ENCODE measurements at places on chromosomes 5 and 9. TPM values are rescaled to one million over a fixed set of nuclear protein-coding genes. Genes with fewer than 3 reads are reported as not detected.
A peak's percentile ranks its signal among the peaks of the same experiment; 100 is the strongest.

- H3K36me3 ChIP-seq: no peaks in the 10 kb centered on the region
- no peaks in the 10 kb centered on the region for H3K4me1 ChIP-seq
- H3K27me3 ChIP-seq: no peaks in the 10 kb centered on the region
- no peak overlapping the region for H3K4me3 ChIP-seq
- H3K27ac ChIP-seq: no peak overlapping the region
- peak; percentile 12 for DNase-seq
Observed at GRCh38 chr5:179146277-179146676, 86.1 kb downstream of the ZNF354C start.

- H3K36me3 ChIP-seq: no peaks in the 10 kb centered on the region
- no peak for DNase-seq
- H3K27ac ChIP-seq: no peak overlapping the region
- peaks cover 35% of the 10 kb centered on the region for H3K4me1 ChIP-seq
Observed at GRCh38 chr5:149728303-149728702, 1.8 kb upstream of the PPARGC1B start.

- no peaks in the 10 kb centered on the region for H3K27me3 ChIP-seq
- H3K4me1 ChIP-seq: no peaks in the 10 kb centered on the region
- H3K27ac ChIP-seq: no peak overlapping the region
- DNase-seq: no peak
- no peak overlapping the region for H3K4me3 ChIP-seq
Observed at GRCh38 chr5:411728-412127, 31.2 kb upstream of the EXOC3 start.

DNA sequence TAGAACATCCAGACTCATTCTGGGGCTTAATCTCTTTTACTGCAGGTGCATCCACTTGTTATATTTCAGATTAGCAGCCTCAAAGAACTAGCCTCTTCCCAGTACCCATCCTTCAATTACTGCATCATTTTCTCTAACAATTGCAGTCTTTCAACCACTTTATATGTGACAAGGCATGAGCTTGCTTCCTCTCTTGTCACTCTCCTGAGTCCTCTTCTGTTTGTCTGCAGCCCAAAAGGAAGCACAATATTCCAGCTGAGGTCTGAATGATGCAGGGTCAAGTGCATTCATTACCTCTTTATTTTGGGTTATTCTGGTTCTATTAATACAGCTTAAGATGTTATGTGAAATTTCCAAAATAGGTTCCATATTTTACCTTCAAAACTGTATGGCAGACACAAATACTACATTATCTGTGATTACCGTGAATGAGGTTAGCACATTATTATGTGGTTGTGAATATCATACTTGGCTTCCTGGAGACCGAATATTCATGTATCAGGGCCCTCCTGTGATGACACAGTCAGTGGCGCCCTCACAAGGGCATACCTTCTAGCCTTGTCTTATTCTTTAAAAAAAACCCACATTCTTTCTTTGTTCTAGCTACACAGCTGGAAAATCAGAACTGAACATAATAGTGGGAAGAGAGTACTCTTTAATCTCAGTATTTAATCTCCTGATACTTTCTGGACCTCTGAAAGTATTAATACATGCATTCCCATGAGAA, 323.8 kb downstream of the PDE4D start:
- H3K27ac ChIP-seq: no peak overlapping the region
- no peaks in the 10 kb centered on the region for H3K27me3 ChIP-seq
- no peaks in the 10 kb centered on the region for H3K4me1 ChIP-seq
- H3K36me3 ChIP-seq: no peaks in the 10 kb centered on the region

GRCh38 chr9:110114859-110115201, 93.1 kb downstream of the C9orf152 start:
- H3K36me3 ChIP-seq: no peaks in the 10 kb centered on the region
- no peak overlapping the region for H3K4me3 ChIP-seq
- DNase-seq: no peak
- no peaks in the 10 kb centered on the region for H3K27me3 ChIP-seq
- no peaks in the 10 kb centered on the region for H3K4me1 ChIP-seq
- no peak overlapping the region for H3K27ac ChIP-seq

GRCh38 chr5:172954751-172955159, 4.5 kb upstream of the RPL26L1 start:
- H3K27ac ChIP-seq: no peak overlapping the region
- H3K27me3 ChIP-seq: no peaks in the 10 kb centered on the region
- H3K4me3 ChIP-seq: no peak overlapping the region
- DNase-seq: no peak

DNA sequence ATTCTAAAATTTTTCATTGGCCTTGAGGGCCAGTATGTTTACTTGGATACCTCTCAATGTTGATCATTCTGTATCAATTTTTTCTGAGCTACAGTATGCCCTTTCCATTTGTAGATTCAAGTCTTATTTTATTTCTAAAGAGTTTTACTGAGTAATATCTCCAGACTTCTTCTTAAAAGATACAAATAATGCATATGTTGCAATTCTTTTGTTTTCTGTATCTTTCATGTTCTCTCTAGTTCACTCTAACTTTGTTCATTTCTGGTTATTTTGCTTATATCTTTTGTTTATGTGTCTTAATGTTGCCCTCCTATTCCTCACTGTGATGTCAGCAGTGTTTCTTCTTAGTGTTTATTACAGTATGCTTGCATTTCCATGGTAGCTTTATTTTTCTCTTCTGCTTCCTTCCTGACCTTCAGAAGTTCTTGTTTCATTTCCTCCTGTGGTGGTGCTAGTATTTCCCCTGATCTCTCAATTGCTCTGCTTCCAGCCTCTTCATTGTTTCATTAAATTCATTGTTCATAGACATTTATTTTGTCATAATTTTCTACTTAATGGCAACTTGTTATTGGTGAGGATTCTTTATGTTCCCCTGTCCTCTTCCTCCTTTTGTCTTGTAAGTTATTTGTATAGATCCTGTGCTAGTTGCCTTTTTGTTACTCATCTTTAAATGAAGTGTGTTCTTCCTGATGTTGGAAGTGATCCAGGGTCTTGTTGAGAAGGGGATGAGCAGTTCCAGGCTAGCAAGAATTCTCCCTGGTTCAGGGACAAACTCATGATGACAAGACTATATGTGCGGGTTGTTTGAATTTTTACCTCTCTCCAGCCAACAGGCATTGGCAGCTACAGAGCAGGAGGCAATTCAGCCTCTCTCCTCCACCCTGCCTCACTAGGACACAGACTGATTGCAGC, 160.8 kb downstream of the DEPDC1B start:
- no peak overlapping the region for H3K27ac ChIP-seq
- H3K36me3 ChIP-seq: no peaks in the 10 kb centered on the region
- DNase-seq: no peak
- H3K4me3 ChIP-seq: no peak overlapping the region

DNA sequence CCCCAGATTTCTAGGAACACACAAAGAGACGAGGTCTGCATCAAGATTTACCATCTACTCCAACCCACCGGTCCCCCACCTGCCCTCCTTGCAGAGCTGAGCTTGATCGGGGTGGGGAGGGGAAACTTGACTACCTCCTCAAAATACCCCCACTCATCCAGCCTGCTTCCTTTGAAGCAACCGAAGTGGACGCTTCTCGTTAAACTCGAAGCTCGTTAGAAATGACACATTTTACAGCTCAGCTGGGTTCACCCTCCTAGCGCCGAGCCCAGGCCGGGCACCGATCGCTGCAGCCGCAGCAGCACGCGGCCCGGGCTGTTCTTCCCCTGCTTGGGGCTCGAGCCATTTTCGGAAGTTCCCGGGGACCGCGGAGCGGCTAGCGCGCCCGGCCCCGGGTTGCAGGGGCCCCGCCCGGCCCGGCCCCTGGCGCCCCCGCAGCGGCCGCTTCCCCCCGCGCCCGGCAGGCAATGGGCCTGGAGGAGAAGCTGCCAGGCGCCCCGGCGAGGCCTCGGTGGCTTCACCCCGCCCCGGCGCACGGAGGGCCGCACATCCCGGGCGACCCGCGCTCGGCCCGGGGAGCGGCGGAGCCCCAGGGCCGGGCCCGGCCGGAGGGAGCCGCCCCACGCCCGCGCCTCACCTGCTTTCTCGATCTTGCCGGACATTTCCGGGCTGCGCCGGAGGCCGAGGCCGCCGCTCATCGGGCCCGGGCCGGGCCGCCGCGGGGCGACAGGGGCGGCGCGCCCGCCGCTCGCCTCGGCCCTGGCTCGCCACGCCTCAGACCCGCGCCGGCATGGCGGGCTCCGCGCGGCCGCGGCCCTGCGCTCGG, 530 bp downstream of the RAPGEF1 start:
- DNase-seq: peak; percentile 68
- H3K4me3 ChIP-seq: peak overlapping the region; percentile 62
- H3K36me3 ChIP-seq: no peaks in the 10 kb centered on the region
- peak overlapping the region; percentile 91 for H3K27ac ChIP-seq

DNA sequence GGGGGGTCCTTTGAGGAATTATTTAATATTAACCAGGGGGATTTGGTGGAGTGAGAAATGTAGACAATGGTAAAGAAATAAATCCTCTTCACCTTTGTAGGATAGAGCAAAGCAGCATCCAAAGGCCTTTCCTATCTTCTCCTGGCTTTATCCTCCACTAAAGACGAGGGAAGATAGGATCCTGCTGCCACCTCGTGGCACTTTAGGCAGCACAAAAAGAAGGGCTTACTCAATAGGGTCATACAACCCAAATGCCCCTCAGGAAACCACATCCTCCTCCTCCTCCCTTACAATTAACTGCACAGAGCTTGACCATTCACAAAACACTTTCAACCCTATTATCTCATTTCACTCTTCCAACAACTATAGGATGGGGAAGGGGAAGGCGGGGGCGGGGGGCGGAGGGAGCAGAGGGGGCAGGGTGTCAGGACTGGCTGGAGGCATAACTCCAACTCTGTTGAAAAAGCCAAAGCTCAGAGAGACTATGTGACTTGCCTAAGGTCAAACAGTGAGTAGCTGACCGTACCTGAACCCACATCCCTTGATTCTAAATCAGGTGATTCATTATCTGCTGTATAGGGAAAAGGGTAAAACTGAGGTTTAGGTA, 45.4 kb upstream of the MYOT start:
- peak; percentile 33 for DNase-seq
- H3K27me3 ChIP-seq: no peaks in the 10 kb centered on the region
- H3K4me3 ChIP-seq: no peak overlapping the region
- H3K27ac ChIP-seq: no peak overlapping the region

DNA sequence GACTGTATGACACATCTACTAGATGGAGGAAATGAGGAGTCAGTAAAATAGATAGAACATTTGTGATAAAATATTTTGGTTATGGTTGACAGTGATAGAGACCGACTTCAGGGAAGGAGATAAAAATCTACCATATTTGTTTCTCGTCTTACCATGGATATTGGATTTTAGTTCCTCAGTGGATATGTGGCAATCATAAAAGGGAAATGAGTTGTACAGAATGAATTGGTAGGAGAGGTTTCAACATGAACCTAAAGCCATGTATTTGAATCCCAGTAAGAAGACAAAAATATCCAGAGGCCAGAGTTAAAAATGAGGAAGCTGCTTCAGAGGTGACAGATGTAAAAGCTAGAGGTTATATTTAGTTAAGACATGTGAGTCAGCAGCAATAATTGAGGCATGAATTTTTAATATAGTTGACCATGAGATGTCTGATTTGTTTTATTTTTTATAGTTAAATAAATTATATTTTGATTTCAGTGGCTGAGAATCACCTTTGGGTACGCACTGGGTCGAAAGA, 480.4 kb upstream of the TUSC1 start:
- no peaks in the 10 kb centered on the region for H3K36me3 ChIP-seq
- H3K27ac ChIP-seq: no peak overlapping the region
- DNase-seq: no peak
- H3K4me1 ChIP-seq: no peaks in the 10 kb centered on the region
- no peaks in the 10 kb centered on the region for H3K27me3 ChIP-seq
- H3K4me3 ChIP-seq: no peak overlapping the region

DNA sequence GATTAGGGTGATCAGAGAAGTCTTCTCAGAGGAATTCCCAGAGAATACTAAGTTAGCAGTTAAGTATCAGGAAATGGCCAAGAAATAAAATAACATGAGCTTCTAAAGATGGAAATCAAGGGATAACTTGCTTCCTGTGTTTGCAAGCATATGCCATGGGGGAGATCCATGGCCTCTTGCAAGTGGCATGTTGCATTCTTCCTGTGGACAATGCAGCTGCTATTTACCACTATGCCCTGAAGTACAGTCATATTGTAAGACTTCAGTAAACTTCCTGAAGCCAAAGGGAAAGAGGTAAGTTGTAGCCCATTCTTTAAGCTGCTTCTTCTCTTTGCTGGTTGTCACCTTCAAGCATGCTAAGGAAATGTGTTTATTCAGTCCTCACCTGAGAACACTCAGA, 154.7 kb upstream of the RUSC2 start:
- H3K4me3 ChIP-seq: no peak overlapping the region
- no peaks in the 10 kb centered on the region for H3K27me3 ChIP-seq
- DNase-seq: no peak
- no peaks in the 10 kb centered on the region for H3K4me1 ChIP-seq

DNA sequence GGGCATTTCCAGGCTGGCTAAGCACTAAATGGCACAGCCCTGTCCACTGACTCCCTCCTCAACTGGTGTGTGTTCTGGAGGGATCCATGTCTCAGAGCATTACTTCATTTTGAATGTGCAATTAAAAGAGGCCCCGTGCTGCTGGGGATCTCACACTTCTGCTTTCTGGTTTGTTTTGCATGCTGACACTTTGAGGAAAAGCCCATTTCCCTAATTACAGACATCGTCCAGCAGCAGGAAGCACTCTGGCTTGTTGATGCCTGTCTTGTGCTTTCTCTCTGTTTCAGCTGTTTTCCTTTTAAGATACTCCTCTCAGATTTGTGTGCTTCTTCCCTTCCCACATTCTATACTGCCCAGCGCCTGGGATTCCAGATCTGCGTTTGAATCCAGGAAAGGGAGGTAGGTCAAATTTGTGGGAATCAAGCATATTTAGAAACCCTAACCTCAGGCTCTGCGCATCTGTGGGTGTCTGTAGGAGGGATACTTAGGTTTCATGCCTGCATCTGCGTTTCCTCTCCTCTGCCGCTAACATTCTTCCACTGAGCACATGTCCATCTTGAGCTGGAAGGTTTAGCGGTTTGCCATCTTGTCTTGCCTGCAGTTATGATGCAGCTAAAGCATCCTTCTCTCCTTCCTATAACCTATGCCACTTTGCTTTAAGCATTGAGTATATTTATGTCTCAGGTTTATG, 25.7 kb downstream of the SYK start:
- no peaks in the 10 kb centered on the region for H3K27me3 ChIP-seq
- no peaks in the 10 kb centered on the region for H3K4me1 ChIP-seq
- no peak overlapping the region for H3K27ac ChIP-seq
- H3K4me3 ChIP-seq: no peak overlapping the region

Gene WNT8A
- not detected for total RNA-seq

Gene IRX1
- not detected for total RNA-seq

Gene ABCA2
- total RNA-seq: 31.1 TPM

Gene IL5
- not detected for total RNA-seq

Gene COL23A1
- total RNA-seq: 1.2 TPM

Gene TRPM3
- total RNA-seq: 0.30 TPM

Gene SPACA9
- 1.4 TPM for total RNA-seq

Gene TMC1
- total RNA-seq: not detected

Measured in right lobe of liver (tissue), 6 donors.